ENCODE measurements at places on chromosomes 12 and 14. TPM values are rescaled to one million over a fixed set of nuclear protein-coding genes. Genes with fewer than 3 reads are reported as not detected.

KRT79 gene
- 0.57 TPM for total RNA-seq

MGST1 gene
- total RNA-seq = 44.5 TPM

PARPBP gene
- total RNA-seq = 43.3 TPM

TPPP2 gene
- not detected for total RNA-seq

- no peak for DNase-seq
These were observed 294.0 kb downstream of the PPFIA2 start for GRCh38 chr12:81465191-81465590.

- DNase-seq = no peak
These were observed 1.4 kb downstream of the BICDL1 start for GRCh38 chr12:119990382-119990874.

DNA sequence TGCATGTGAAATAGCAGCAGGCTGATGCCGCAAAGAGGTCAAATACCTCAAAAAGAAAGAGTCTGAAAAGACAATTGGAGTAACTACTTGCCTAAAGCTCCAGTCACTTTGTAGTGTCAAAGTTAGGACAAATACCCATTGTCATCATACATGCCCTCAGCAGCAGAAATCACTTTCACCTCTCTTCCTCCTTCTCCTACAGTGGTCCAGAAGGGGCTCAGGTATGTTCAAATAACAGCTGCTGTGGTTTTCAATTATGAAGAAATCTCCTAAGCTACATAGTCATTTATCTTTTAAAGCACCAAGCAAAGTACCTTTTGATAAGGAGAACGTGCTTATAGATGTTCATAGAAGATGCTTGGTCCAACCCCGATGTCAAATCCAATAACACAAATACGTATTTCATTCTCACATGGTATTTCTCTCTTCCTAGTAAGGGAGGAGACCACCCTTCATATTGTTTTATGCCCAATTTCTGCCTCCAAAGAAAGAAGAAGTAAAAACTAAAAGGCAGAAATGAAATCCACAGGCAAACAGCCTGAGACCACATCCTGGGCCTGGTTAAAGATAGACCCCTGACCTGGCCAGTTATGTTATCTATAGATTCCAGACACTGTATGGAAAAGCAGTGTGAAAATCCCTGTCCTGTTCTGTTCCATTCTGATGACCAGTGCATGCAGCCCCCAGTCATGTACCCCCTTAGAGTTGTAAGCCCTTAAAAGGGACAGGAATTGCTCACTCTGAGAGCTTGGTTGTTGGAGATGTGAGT, 23.7 kb downstream of the GYS2 start:
- no peak for DNase-seq

GRCh38 chr14:98498019-98498885, 773.7 kb downstream of the BCL11B start:
- DNase-seq = no peak

- peak; percentile 60 for DNase-seq
These were observed 12.2 kb upstream of the FOXG1 start for GRCh38 chr14:28754209-28754985.

DNA sequence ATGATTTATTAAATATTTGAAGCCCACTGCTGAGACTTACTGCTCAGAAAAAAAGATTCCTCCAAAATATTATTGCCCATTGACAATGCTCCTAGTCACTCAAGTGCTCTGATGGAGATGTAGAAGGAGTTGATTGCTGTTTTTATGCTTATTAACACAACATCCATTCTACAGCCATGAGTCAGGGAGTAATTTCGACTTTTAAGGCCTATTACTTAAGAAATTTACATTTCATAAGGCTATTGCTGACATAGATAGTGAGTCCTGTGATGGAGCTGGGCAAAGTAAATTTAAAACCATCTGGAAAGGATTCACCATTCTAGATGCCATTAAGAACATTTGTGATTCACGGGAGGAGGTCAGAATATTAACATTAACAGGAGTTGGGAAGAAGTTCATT, 5.2 kb downstream of the KCNJ8 start:
- DNase-seq = no peak

- no peak for DNase-seq
These were observed 27.5 kb downstream of the KLRK1 start for GRCh38 chr12:10362325-10362724.

GRCh38 chr12:96248136-96248931, 54.2 kb downstream of the ELK3 start:
- no peak for DNase-seq

GRCh38 chr14:95334044-95334443, 14.3 kb upstream of the CLMN start:
- DNase-seq = no peak

DNA sequence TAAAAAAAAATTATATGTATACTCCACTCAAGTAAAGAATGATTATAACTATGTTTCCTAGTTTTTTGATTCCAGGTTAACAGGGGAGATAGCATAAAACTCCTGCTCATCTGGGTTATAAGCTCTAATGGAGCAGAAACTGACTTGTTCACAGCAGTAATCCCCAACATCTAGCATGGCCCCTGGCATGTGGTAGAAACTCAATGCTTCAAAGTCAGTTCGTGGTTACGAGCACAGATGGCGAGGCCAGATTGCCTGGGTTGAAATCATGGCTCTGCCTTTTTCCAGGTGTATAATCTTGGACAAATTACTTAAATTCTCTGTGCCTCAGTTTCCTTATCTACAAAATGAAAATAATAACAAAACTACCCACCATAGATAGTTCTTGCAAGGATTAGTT, 183.8 kb downstream of the TTC7B start:
- no peak for DNase-seq

DNA sequence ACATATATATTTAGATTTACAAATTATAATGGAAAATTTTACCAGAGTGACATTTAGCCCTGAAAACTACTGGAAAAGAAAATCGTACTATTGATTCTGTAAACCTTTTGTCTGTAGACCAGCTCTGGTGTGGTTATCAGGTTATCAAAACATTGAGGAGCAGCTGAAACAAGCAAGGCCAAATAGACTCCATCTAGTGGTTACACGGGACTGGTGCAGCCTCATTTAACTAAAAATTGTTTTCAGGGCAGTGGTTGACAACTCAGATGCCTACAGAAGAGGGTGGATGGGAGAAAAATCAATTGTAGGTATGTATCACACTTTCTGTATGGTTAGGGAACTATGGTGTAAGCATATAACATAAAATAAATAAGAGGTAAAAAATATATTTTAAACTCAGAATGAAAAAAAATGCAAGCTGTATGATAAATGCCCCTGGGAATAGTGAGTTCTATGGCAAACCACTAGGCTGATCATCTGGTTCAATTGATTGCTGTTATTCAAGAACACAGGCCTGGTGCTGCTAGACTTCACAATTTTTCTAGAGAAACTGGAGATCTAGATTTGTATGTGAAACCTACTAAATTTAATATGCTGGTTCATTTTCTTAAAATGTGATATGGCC, 51.2 kb downstream of the ACSS3 start:
- DNase-seq = peak; percentile 46

DNA sequence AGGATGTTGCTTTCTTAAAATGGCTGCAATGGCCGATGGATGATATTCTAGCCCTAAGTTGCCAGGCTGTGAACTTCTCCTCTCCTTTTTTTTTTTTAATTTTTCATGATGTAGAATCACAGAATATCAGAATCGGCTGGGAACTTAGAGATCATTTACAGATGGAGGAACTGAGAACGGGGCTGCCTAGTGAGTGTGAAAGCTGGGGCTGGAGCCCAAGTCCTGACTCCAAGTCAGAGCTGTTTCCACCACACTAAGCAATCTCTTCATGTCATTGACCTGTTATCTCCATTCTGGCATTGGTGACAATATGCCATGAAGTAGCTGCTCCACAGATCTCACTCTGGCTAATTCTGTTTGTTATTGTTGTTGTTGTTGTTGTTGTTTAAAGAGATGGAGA, 121.7 kb downstream of the SLC38A1 start:
- no peak for DNase-seq

DNA sequence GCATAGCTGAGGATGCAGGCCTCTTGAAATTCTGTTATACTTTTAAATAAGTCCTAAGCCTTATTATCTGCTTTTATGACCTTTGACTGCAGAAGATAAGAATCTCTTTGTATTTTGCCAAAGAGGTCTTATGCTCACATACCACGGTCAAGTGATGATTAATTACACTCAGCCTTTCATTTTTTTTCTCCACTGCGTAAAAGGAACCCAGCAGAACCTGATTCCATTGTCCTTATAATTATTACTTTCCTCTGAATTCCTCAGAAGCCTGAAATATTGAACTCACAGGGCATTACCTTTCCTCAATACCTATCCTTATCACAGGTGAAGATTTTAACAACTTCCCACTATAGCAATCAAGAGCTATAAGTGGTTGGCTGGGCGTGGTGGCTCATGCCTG, 498.7 kb upstream of the RPL10L start:
- no peak for DNase-seq

DNA sequence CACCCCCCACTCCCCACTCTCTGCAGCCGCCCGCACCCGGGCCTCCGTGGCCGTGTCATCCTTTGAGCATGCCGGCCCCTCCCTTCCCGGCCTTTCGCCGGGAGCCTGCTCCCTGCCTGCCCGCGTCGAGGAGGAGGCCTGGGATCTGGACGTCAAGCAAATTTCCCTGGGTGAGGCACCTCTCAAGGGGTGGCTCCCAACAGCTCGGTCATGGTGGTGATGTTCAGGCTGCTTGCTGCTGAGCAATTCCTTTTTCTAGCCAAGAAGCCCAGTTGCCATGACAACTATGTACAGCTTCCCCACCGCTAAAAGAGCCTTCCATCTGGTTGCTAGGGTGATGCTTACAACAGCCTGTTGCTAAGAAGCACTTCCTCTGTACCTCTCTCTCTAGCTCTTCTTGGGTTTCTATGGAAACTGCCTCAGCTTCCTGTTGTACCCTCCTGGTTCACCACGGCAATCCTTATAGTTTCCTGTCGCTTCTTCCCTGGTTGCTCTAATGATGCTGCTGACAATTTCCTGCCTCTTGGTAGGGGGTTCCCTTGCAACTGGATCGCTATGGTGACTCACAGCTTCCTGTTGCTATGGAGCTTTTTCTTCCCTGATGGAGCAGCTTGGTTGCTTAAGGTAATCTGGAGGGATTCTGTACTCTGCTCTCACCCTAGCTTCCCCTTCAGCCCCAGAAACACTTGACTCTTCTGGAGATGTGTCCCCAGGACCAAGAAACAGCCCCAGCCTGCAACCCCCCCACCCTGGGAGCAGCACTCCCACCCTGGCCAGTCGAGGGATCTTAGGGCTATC, 11.0 kb downstream of the ZNF219 start:
- DNase-seq = peak; percentile 96

GRCh38 chr14:59475709-59476108, 8.5 kb downstream of the L3HYPDH start:
- no peak for DNase-seq

DNA sequence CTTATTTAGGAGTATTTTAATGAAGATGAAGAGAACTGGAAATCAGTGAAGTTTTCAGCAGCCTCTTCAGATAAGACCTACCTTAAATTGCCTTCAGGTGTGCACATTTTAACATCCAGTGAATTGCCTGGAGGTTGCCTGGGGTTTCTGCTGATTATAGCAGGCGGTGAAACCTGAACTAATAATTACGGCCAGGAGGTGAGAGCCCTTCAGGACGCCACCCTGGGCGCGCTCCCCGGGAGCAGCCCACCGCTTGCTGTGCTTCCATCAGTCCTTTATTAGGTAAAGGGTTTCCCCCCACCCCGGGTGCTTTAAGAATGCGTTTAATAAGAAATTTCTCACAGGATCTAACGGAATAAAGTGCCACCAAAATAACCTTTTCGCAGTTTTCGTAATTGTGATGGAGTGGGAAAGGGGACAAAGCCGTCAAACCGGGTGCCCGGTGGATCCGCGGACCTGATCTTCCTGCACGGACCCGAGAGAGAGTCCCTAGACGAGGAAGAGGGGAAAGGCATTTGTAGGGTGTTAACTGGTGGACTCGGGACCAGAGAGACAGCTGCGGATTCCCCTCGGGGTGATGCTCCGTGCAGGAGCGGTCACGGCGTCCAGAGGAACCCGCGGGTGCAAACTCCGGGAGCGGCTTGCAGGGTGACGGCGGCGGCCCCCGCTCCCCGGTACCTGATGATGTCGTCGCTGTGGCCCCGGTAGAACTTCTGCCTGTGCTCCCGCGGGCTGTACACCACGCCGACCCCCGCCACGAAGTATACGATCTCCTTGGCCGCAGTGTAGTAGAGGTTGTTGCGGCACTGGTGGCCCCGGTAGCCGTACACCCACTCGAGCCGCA, 902 bp downstream of the EML5 start:
- peak; percentile 29 for DNase-seq

Measured in Daoy (cell line).